ENCODE measurements at places on chromosomes 16 and 17.

- DNase-seq: no peak
Measured at GRCh38 chr17:16886655-16887322, 85.1 kb downstream of the TNFRSF13B start.

GRCh38 chr17:12584727-12585126 is 81.0 kb upstream of the MYOCD start:
- DNase-seq: no peak

- no peak for DNase-seq
Measured at GRCh38 chr17:48726916-48727286, 1.6 kb downstream of the HOXB13 start.

GRCh38 chr16:53689636-53690035 is 14.0 kb downstream of the RPGRIP1L start:
- DNase-seq: no peak

DNA sequence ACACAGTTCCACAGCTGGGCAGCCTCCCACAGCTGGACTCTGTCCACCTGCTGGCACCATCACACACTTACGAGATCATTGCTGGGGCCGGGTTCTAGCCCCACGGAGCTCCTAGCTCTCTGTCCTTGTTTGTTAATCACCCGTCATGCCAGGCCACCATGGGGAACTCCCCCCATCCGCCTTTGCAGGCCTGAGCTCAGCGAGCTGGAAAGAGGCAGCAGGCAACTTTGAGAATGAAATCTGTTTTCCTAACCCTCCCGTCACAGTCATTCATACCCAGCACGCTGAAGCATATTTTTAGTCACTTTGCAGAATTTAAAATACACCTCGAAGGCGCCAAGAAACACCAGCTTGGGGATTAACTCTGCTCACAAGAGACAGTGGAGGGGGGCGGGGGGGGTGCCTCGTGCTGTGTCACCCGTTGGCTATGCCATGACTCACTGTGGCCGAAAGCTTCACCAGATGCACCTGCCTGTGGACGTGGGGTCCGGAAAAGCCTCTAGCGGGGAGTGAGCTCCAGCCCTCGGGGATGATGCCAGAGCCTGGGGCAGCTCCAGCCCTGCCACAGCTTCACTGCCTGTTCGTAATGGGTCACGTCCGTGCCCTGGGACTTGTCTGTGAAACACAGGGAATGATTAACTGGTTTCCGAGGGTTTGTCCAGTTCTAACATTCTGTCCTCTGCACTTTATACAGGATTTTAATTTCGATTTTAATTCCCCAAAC is 1.4 kb upstream of the SPNS2 start:
- DNase-seq: no peak

DNA sequence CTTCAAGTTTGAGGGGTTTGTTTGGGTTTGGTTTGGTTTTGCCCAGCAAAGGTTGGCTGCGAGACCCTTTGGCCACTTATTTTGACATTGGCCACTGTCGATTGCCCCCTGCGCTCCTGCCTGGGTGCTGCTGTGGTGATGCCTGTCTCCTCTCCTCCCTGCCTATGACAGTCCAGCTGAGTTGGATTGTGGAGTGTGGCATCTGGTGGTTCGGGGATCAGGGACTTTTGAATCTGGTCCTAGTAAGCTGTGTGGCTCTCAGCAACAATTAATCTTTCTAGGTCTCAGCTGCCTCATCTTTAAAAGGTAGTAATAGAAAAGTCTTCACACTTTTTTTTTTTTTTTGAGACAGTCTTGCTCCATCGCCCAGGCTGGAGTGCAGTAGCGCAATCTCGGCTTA is 27.1 kb downstream of the CDK5RAP3 start:
- DNase-seq: no peak
